Stimulated activated CD4-positive, alpha-beta T cell treated with anti-CD3 and anti-CD28 coated beads, Interleukin-4, amount 100 ng/mL, for 4 hours (primary cell): ENCODE measurements at places on chromosomes 5 and 9.
A peak's percentile ranks its signal among the peaks of the same experiment; 100 is the strongest.

- no peak for DNase-seq
These were observed 369.6 kb downstream of the IRX2 start for GRCh38 chr5:2381861-2382260.

DNA sequence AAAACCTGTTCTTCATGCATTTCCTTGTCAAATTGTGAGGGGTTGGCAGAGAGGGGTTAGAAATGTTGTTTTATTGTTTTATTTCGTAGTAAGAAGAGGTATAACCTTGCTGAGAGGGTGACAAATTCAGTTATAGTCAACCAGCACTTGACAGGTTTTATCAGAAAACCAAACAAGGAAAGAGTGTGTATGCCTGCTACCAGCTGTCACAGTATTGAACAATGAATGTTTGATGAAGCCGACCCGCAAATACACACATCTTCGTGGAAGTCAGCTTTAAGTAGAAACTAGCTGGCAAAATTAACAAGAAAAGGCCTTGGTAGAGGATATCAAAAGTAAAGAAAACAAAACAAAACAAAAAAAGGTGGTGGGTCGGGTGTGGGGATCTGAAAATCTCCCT, 214.6 kb upstream of the TLE4 start:
- DNase-seq, result no peak

DNA sequence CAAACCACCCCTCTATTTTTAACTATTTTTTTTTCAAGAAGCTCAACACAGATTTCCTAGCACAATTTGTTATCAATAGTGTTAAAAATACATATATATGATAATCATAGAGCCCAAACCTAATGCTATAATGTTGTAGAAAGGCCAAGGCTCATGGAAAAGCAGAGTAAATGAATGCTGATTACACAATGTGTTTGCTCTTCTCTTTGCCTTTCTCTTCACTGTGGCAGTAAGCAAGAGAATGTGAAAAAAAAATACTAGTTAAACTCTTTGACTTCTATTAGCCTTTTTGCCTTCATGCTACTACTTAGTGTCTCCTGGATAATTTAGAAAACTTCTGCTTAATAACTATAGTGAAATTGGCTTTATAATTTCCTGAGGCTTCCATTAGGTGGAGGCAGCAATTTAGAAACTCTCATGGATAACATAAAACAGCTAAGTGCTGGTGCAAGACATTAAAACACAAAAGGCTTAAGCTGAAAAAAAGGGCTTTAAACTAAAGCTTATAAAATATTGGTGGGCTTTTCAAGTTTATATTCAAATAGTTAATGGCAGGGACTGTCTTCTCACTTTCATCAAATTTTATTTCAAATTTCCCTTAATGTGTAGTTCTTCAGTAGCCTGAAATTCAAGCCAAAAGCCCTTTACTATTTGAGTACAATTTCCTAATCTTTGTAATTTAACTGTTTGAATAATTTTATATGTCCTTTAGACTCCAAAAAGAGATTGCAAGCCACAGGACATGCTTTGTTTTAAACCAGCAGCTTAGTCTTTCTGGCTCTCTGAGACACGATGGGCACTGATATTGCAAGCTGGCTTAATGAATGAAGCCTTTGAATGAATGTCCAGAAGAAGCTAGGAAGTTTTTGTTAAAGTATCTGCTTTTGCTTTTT, 2031.8 kb upstream of the CDH6 start:
- no peak for DNase-seq

DNA sequence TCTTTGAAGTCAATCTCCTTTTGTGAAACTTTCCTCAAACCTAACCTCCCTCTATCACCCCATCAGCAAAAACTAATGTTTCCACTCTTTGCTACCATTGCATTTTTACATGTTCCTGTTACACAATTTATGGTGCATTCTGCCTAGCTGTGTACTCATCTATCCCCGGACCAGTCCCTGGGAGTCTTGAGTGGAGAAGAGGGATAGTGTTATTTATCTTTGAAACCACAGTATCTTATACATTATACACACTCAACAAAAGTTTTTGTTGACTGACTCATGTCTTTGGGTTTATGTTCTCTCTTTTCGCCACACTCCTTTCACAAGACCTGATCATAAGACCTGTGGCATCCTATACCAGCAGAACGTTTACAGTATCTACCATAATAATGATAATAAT, 26.4 kb downstream of the TNFAIP8 start:
- DNase-seq, result no peak

- DNase-seq, result no peak
These were observed 21.9 kb upstream of the FSD1L start for GRCh38 chr9:105425816-105426433.

- DNase-seq, result no peak
These were observed 389.3 kb upstream of the DMAC1 start for GRCh38 chr9:8188723-8189407.

DNA sequence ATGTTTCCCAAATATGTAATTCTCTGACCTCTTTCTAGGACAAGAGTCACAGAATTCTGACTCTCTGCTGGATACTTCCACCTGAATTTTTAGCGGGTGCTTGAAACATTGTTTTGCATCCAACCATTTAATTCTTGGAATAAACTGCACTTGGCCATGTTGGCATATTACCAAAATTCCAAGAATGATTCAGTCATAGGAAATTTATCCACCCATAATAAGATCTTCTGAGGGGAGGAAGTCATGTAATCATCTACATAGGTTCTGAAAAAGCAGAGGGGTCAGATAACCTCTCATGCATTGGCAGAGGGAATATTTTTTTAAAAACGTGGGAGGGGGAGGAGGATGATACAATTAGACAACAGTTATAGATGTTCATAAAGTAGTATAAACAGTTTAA, 156.9 kb downstream of the PAM start:
- no peak for DNase-seq

GRCh38 chr5:1004461-1005248, 3.9 kb upstream of the NKD2 start:
- DNase-seq, result peak; percentile 50

DNA sequence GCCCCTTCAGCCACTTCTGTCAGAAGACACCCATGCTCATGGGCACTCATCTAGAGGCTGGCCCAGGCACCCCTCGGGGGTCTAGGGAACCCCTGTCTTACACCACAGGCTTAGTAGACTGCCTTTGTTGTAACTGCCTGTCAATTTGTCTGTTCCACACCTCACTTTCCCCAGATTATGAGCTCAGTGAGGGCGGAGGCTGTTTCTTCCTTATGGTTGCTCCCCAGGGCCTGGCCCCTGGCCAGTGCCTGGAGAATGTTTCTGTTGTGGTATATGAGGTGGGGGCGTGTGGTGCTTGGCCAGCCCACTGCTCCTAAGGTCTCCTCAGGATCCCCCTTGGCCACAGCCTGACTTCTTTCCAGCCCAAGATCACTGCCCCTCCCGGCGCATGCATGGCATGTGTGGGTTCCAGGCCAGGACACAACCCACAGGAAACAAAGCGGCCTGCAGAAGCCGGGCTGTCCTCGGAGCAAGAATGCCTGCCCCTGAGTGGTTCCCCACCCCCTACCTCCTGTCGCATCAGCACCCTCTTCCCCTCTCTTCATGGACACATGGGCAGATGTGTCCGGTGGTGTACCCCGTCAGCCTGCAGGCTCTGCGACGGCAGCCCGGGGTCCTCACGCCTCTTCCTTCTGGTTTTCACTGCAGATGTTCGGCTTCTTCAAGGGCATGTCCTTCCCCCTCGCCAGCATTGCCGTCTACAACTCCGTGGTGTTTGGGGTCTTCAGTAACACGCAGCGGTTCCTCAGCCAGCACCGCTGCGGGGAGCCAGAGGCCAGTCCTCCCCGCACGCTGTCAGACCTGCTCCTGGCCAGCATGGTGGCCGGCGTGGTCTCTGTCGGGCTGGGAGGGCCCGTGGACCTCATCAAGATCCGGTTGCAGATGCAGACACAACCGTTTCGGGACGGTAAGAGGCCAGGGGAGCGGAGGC, 17.7 kb downstream of the SLC25A48 start:
- DNase-seq, result no peak
